IPS-NIHi11 (cell line): ENCODE measurements at places on chromosomes 2 and 18.

DNA sequence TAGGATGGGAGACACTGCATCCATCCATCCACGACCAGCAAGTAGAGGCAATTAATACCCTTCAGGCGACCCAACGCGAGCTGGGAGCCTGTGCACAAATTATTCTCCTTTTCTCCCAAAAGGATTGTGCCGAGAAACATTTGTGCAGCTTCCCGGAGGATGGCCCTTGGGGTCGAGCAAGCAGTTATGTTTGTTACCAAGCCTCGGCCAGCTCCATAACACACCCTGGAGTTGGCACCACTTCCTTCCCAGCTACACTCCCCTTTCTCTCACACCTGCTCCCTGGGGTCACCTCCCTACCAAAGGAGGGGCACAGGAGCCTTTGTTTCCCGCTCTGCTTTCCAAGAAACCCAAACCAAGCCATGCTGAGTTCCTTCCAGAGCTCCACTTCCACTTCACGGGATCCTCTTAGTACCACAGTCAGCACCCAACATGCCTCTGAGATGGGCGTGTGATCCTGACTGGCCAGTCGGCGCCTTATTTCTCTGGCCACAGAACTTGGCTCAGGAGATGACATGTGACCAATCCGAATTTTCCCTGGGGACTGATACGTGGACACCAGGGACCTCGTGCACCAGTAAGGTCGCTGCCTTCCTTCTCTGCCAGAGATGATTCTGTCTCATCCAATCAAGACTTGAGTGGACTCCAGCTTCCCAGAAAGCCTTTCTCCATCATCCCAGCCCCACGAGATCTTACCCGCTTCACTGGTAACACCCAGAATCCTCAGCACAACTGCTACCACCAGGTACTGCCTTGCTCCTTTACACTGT lies 28.5 kb downstream of the GPR55 start:
- DNase-seq: no peak

- DNase-seq: no peak
Measured at GRCh38 chr2:53356291-53356905, 411.2 kb upstream of the CHAC2 start.

DNA sequence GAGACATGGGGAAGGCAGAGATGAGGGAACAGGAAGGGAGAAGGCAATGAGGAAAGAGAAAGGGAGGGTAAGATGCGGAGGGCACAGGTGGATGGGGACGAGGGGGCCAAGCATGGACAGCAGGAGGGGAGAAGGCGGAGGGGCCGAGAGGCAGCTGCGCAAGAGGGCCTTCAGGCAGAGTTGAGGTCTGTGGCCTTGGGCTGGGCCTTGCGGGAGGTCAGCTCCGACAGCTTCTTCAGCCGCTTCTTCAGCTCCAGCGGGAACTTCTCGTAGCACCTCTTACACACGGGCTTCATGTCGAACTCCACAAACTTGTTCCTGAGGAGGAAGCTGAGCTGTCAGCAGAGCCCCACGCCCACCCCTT lies 6.9 kb upstream of the GPR17 start:
- DNase-seq: no peak

- no peak for DNase-seq
Measured at GRCh38 chr2:159737292-159737916, 25.1 kb downstream of the MARCHF7 start.

DNA sequence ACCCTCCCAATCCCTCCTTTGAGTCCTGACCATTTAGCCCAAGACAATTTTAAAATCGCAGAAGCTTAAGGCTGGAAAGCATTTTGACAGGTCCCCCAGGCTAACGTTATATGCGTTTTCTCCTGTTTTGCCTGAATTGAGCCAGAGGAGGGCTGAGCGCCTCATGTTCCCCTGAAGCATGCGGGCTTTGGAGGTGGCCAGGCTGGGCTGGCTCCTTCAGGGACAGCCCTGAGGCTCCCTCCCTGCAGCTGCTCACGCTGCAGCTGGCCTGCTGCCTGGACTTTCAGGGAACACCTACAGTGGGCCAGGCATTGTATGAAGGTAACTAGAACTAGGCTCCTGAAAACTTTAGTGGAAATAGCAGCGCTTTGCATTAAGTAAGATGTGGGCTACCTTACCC lies 179.2 kb downstream of the ACKR3 start:
- no peak for DNase-seq

GRCh38 chr2:12074126-12074844 lies 327.9 kb downstream of the LPIN1 start:
- DNase-seq: no peak

GRCh38 chr2:49770919-49771318 lies 616.6 kb upstream of the FSHR start:
- peak; percentile 49 for DNase-seq

- DNase-seq: no peak
Measured at GRCh38 chr2:26008851-26009566, 24.9 kb upstream of the RAB10 start.

GRCh38 chr2:74212702-74213410 lies 14.4 kb downstream of the MTHFD2 start:
- DNase-seq: no peak

- DNase-seq: peak; percentile 53
Measured at GRCh38 chr18:23283916-23284430, 148.7 kb downstream of the CABLES1 start.

GRCh38 chr2:173441222-173441621 lies 86.5 kb downstream of the CDCA7 start:
- DNase-seq: no peak
